Memory B cell (primary cell): ENCODE measurements at places on chromosomes 5 and 9.

DNA sequence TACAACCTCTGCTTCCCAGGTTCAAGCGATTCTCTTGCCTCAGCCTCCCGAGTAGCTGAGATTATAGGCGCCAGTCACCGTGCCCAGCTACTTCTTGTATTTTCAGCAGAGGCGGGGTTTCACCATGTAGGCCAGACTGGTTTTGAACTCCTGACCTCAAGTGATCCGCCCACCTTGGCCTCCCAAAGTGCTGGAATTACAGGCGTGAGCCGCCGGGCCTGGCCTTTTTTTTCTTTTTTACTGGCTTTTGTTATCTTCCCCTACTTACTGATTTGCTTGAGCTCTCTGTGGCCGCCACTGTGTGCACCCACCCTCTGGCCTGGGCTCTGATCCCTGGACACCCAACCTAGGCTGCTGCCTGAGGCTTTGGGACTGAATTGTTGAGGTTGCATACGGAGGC is 60.3 kb downstream of the ANKRD33B start:
- no peak for DNase-seq
- peak overlapping the region; percentile 23 for H3K27ac ChIP-seq
- peaks cover 22% of the 10 kb centered on the region for H3K36me3 ChIP-seq
- H3K4me1 ChIP-seq: peaks cover 31% of the 10 kb centered on the region
- no peaks in the 10 kb centered on the region for H3K27me3 ChIP-seq

GRCh38 chr5:464446-464842 is 21.5 kb downstream of the EXOC3 start:
- H3K4me1 ChIP-seq: peaks cover 13% of the 10 kb centered on the region
- DNase-seq: no peak
- peak overlapping the region; percentile 62 for H3K27ac ChIP-seq
- no peaks in the 10 kb centered on the region for H3K27me3 ChIP-seq
- peak overlapping the region; percentile 6 for H3K4me3 ChIP-seq
- H3K36me3 ChIP-seq: peaks cover 26% of the 10 kb centered on the region

DNA sequence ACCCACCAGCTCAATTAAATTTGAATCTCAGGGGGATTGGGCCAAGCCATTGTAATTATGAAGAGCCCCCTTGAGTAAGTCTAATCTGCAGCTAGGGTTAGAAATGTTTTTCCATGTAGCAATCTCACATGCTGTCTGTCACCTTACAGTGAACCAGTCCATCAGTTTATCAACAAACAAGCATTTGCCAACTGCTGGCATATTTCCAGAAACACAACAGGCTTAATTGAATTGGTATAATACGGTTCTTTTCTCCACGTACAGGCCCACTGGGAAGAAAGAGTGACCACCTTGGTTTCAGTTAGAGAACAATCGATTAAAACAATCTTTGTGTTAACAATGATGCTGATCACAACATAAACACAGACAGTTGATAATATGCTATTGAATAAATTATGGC is 67.4 kb downstream of the NSUN2 start:
- no peaks in the 10 kb centered on the region for H3K4me1 ChIP-seq
- H3K4me3 ChIP-seq: no peak overlapping the region
- H3K36me3 ChIP-seq: no peaks in the 10 kb centered on the region
- no peak for DNase-seq
- H3K27me3 ChIP-seq: peaks cover 4% of the 10 kb centered on the region

- H3K4me3 ChIP-seq: no peak overlapping the region
- no peak for DNase-seq
- no peaks in the 10 kb centered on the region for H3K4me1 ChIP-seq
- H3K27me3 ChIP-seq: no peaks in the 10 kb centered on the region
- H3K36me3 ChIP-seq: no peaks in the 10 kb centered on the region
Observed at GRCh38 chr5:9140711-9141110, 405.2 kb downstream of the SEMA5A start.

- DNase-seq: no peak
- H3K27me3 ChIP-seq: peaks cover 28% of the 10 kb centered on the region
- H3K4me3 ChIP-seq: no peak overlapping the region
- H3K36me3 ChIP-seq: no peaks in the 10 kb centered on the region
- peaks cover 4% of the 10 kb centered on the region for H3K4me1 ChIP-seq
Observed at GRCh38 chr5:135490245-135491037, 38.3 kb upstream of the TIFAB start.

DNA sequence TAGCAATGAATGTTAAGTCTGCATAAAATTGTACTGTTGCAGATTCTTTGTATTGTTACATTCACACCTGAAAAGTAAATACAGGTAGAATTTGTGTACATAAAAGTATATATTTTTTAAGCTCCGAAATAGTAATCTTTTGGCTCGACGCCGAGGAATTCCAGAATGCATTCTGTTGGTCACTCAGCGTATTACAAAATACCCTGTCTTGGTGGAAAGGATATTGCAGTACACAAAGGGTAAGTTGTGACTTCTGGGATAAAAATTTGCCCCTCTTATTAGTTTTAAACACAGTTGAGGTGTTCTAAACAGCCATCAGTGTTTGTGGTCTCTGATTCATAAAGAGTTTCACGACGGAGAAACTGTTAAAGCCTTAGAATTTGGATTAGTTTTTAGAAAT is 257.6 kb downstream of the ARHGEF28 start:
- H3K36me3 ChIP-seq: no peaks in the 10 kb centered on the region
- no peak overlapping the region for H3K4me3 ChIP-seq
- H3K27ac ChIP-seq: no peak overlapping the region
- no peak for DNase-seq
- peaks cover 12% of the 10 kb centered on the region for H3K27me3 ChIP-seq

- no peak for DNase-seq
- no peaks in the 10 kb centered on the region for H3K4me1 ChIP-seq
- no peaks in the 10 kb centered on the region for H3K36me3 ChIP-seq
- H3K4me3 ChIP-seq: no peak overlapping the region
- no peak overlapping the region for H3K27ac ChIP-seq
Observed at GRCh38 chr9:137917116-137917515, 39.5 kb downstream of the CACNA1B start.

DNA sequence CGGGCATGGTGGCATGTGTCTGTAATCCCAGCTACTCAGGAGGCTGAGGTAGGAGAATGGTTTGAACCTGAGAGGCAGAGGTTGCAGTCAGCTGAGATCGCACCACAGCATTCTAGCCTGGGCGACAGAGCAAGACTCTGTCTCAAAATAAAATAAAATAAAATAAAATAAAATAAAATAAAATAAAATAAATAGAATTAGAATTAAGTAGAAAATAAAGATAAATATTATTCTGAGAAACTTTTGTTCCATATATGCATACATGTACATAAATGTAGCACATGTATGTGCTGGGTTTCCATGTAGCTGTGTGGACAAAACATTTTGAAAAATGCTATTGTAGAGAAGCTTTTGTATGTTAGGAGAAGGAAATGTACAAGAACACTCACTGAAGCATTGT is 129.4 kb upstream of the VLDLR start:
- DNase-seq: no peak
- H3K27ac ChIP-seq: no peak overlapping the region
- no peaks in the 10 kb centered on the region for H3K36me3 ChIP-seq
- H3K4me1 ChIP-seq: no peaks in the 10 kb centered on the region
- no peaks in the 10 kb centered on the region for H3K27me3 ChIP-seq

- no peaks in the 10 kb centered on the region for H3K36me3 ChIP-seq
- H3K27ac ChIP-seq: no peak overlapping the region
- H3K4me3 ChIP-seq: no peak overlapping the region
- no peaks in the 10 kb centered on the region for H3K27me3 ChIP-seq
- no peak for DNase-seq
- no peaks in the 10 kb centered on the region for H3K4me1 ChIP-seq
Observed at GRCh38 chr9:75734802-75735201, 155.7 kb upstream of the PCSK5 start.

DNA sequence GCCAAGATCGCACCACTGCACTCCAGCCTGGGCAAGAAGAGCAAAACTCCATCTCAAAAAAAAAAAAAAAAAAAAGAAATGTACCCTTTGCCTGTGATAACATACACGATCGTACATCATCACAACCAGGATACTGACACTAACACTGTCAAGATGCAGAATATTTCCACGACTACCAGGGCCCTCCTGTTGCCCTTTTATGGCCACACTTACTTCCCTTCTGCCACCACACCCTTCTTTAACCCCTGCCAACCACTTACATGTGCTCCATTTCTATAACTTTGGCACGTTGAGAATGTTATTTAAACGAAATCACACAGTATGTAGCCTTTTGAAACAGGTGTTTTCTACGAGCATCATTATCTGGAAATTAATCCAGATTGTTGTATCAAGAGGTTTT is 69.0 kb upstream of the OTULINL start:
- H3K27me3 ChIP-seq: no peaks in the 10 kb centered on the region
- H3K27ac ChIP-seq: no peak overlapping the region
- no peak overlapping the region for H3K4me3 ChIP-seq
- peaks cover 14% of the 10 kb centered on the region for H3K36me3 ChIP-seq
- H3K4me1 ChIP-seq: peaks cover 3% of the 10 kb centered on the region

- H3K27me3 ChIP-seq: no peaks in the 10 kb centered on the region
- peak overlapping the region; percentile 82 for H3K27ac ChIP-seq
- H3K4me1 ChIP-seq: peaks cover 46% of the 10 kb centered on the region
- H3K36me3 ChIP-seq: no peaks in the 10 kb centered on the region
Observed at GRCh38 chr9:36137392-36138004, 965 bp downstream of the GLIPR2 start.

DNA sequence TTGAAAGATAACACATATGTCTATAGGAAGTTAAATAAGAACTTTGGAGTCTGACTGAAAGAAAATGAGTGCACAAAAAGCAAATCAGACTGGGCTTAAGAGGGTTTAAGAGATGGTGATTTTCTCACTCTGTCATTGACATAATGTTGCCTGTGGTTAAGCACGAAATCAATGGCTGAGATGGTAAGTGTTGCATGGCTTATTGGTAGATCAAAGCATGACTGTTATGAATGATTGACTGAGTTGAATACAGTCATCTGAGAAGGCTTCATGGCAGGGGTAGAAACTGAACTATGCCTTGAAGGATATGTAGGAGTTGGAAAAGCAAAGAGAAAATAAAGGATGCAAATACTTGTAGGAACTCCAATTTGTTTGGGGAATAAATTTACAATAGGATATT is 136.6 kb downstream of the PLPPR1 start:
- no peaks in the 10 kb centered on the region for H3K36me3 ChIP-seq

GRCh38 chr9:89435071-89435823 is 62.7 kb downstream of the SEMA4D start:
- peaks cover 60% of the 10 kb centered on the region for H3K4me1 ChIP-seq
- no peaks in the 10 kb centered on the region for H3K27me3 ChIP-seq

- no peak for DNase-seq
- H3K27ac ChIP-seq: no peak overlapping the region
- H3K36me3 ChIP-seq: no peaks in the 10 kb centered on the region
- H3K4me3 ChIP-seq: no peak overlapping the region
Observed at GRCh38 chr5:137155261-137156000, 343.7 kb downstream of the SPOCK1 start.

GRCh38 chr5:80037366-80037765 is 2.2 kb downstream of the THBS4 start:
- peaks cover 26% of the 10 kb centered on the region for H3K27me3 ChIP-seq
- peaks cover 5% of the 10 kb centered on the region for H3K4me1 ChIP-seq
- no peak overlapping the region for H3K4me3 ChIP-seq
- H3K27ac ChIP-seq: no peak overlapping the region
- H3K36me3 ChIP-seq: no peaks in the 10 kb centered on the region
- DNase-seq: no peak

DNA sequence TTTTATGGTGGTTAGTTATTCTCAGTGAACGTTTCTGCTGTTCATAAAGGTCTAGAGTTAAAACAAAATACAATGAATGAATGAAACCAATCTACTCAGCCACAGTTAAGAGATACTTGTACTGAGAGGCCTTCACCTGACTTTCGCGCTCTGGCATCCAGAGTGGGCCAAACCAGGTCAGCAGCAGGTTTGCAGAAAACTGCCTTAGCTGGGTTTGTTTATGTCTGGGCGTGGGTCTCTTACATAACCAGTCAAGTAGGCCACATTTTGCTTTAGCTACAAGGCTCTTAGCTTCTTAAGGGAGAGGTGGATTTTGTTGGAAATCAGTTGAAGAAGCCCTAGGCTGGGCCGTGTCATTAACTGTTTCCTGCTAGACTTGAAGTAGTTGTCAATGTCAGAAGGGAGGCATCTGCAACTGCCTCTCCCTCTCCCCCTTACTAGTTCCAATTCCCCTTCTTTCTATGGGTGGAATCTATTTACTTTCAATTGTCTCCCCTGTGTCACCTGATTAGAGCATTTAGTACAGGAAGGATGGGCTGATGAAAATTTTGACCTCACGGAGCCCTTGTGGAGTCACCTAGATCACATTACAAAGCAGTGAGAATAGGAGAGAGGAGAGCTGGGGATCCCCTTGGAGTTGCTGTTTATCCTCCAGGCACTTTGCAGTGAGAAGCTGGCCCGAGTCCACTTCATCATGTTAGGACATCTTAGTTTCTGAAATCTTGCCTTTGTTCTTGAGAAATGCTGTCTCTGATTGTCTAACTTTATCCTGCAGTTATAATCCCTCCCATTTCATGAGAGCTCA is 200.5 kb downstream of the ARHGEF28 start:
- no peaks in the 10 kb centered on the region for H3K36me3 ChIP-seq
- H3K27me3 ChIP-seq: no peaks in the 10 kb centered on the region
- no peaks in the 10 kb centered on the region for H3K4me1 ChIP-seq

GRCh38 chr9:101462558-101462957 is 27.0 kb upstream of the ALDOB start:
- H3K36me3 ChIP-seq: no peaks in the 10 kb centered on the region
- H3K4me1 ChIP-seq: no peaks in the 10 kb centered on the region
- no peak overlapping the region for H3K4me3 ChIP-seq
- no peak for DNase-seq

DNA sequence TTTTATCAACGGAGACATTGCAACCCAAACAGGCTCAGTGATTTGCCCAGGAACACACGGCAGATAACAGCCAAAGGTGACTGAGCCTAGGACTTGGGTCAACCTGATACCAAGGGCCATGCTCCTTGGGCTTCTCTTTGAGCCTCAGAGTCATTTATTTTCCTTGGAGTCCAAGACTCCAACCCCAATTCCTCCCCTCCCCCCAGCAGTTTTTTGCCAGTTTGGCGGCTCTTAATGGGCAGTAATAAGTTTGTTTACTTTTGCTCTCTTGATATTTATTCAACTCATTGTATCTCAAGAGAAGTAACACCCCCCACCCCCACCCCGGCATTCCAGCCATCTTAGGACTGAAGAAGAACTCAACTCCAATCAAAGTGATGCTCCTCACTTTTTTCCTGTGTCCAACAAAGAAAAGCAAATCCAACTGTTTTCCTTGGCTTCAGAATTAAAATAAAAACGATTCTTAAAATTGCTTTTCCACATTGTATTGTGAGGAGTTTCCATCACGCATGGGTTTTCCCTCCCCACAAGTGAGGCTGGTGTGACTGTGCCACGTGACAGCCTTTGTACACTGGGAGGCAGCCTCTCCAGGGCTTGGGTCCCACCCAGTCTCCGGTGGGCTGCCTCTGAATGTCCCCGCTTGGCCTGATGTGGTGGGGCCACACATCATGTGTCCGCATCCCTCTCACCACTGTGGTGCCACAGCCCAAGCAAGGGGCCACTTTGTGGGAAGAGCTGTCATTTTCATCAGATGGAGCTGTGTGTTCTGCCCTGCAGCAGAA is 9.1 kb downstream of the ANGPTL2 start:
- DNase-seq: no peak
- no peaks in the 10 kb centered on the region for H3K27me3 ChIP-seq
- H3K4me1 ChIP-seq: peaks cover 11% of the 10 kb centered on the region
- no peak overlapping the region for H3K27ac ChIP-seq
- no peak overlapping the region for H3K4me3 ChIP-seq
